ENCODE measurements at places on chromosomes 11 and 22.
A peak's percentile ranks its signal among the peaks of the same experiment; 100 is the strongest.

DNA sequence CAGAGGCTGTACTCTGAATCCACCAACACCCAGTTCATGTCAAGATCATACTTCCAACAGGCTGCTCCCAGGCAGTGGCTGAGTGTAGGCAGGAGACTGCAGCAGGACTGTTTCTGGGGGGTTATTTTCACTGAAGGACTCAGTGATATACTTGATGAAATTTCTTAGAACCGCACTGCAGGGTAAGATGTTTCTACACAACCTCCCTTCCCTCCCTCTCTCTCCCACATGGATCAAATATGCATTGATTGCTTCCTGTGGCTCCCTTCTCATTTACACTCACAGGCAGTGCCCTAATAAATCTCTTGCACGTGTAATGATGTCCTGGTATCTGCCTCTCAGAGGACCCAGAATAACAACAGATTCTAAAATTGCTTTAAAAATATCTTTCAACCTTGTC is 251.3 kb upstream of the CCDC179 start:
- DNase-seq: no peak

- DNase-seq: peak; percentile 25
These were observed 78.8 kb downstream of the DDIAS start for GRCh38 chr11:82980292-82980691.

- DNase-seq: no peak
These were observed 9.0 kb downstream of the OR51S1 start for GRCh38 chr11:4839851-4840549.

DNA sequence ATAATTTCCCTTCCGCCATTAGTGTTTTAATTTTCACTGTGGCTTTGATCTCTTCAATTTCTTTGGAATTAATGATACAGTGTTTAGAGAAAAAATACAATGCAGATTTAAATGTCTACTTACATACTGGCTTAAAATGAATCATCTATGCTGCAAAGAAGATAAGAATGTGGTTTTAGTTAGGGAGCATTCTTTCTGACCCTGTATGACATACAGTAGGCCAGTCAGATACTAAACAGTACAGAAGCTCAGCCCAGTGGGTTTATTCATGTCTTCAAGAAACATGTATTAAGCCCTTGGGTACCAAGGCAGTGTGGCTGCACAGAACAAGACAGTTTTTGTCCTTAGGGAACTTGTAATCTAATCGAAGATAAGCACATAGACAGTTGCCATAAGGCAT is 268.8 kb downstream of the DDX10 start:
- DNase-seq: no peak

Data from AG09319 (cell line).